ENCODE measurements at places on chromosomes 2 and 18. TPM values are rescaled to one million over a fixed set of nuclear protein-coding genes. Genes with fewer than 3 reads are reported as not detected.

Gene GCKR
- total RNA-seq, result not detected

DNA sequence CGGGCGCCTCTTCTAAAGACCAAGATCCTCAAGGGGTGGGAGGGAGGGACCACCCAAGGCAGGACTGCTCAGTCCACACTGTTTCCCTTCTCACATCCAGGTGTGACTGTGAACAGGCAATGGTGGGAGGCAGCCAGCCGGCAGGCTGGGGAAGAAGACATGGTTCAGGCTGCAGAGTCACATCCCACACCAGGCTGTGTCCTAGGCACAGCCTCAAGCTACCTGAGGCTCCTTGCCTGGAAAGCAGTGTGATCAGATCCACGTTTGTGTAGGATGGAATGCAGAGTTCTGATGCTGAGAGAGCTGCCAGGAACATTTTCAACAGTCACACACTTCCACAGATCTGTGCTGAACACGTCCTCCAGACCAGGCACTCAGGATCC is 16.4 kb downstream of the SLC66A2 start:
- no peak for DNase-seq

Gene SFXN5
- 10.9 TPM for total RNA-seq

- DNase-seq, result no peak
Observed at GRCh38 chr2:45232818-45233217, 223.6 kb upstream of the SIX2 start.

Gene IL37
- not detected for total RNA-seq
